ENCODE measurements at places on chromosomes 7 and 10.

DNA sequence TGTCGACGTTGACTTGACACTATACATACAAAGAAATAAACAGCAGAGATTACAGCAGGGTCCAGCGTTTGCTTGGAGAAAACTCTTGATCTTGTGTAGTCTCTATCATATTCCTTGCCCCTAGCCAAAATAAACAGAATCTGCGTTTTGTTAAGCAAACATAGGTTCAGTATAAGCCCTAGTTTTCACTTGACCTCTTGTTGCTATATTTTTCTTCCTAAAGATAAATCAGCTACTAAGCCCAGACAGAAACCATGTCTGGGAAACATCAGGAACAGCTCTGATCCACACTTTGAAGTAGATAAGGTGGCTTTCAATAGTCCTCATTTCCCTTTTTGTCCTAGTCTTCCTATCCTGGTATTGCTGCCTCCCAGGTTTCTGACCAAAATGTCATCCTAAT, 328.2 kb upstream of the MAGI2 start:
- no peak for DNase-seq

GRCh38 chr10:131845505-131846239, 55.1 kb upstream of the PPP2R2D start:
- no peak for DNase-seq

DNA sequence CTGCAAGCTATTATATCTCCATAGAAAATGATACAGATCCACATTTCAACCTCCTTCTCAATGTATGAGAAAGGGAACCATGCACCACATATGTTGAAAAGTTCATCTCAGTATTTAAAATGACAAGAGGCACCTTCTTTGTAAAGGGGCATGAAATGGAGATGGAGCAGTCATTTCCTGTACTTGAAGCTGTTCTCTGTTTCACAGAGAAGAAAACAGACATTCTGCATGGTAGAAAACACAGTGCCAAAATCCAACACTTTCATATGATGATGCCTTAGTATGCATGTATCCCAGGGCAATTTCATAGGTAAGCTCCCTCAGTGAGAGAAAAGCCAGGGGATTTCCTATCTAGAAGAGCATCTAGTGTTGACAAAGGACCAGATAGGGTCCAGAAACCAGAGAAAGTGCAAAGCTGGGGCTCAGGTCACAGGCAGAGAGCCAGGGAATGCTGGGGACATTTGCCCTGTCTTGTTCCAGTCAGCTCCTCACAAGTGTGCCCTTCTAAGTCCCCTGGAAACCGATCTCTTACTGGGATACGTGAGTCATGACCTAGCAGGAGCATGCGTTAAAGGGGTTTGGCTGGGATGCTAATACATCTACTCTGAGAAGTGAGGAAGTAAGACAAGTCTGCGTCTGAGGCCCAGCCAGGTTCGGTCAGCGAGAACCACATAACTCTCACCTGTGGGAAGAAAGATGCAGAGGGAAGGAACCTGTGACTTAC, 118.7 kb downstream of the ICA1 start:
- peak; percentile 14 for DNase-seq

GRCh38 chr7:140518370-140519006, 39.2 kb upstream of the MKRN1 start:
- no peak for DNase-seq

DNA sequence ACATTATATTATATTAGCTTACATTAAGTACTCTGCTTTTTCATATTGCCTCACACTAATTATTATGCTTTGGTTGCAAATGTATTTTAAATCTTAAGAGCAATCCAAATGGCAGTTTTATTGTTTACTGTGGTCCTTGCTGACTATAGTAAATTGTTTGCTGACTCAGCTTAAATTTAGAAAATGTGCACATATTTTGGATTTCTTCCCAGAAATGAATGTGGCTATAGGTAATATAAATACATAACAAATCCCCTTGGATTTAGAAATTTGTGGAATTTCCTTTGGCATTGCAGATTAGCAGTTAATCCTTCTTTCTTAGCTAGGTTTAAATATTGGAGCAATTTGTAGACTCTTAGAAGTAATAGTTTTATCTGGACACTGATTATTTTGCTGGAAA, 565.8 kb downstream of the NRG3 start:
- no peak for DNase-seq

GRCh38 chr7:143882604-143883078, 19.3 kb downstream of the TCAF1 start:
- peak; percentile 40 for DNase-seq

DNA sequence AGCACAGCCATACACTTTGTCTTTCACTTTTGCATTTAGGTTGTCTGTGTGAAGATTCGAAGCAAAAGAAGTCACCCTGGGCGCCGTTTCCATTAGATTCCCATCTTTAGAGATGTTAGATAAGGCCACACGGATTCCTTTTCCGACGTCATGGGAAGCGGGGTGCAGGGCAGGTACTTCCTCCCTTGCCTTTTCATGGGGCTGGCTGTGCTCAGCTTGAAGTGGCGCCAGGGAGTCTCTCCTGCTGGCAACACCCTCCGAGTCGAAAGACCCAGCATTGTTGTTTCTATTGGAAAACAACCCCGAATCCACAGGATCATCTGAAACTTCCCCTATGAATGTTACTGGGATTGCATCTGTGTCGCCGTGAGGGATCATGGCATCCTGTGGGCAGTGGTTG, 246.4 kb upstream of the GRB10 start:
- DNase-seq, result no peak

GRCh38 chr7:103569621-103570305, 123.8 kb upstream of the SLC26A5 start:
- DNase-seq, result no peak

DNA sequence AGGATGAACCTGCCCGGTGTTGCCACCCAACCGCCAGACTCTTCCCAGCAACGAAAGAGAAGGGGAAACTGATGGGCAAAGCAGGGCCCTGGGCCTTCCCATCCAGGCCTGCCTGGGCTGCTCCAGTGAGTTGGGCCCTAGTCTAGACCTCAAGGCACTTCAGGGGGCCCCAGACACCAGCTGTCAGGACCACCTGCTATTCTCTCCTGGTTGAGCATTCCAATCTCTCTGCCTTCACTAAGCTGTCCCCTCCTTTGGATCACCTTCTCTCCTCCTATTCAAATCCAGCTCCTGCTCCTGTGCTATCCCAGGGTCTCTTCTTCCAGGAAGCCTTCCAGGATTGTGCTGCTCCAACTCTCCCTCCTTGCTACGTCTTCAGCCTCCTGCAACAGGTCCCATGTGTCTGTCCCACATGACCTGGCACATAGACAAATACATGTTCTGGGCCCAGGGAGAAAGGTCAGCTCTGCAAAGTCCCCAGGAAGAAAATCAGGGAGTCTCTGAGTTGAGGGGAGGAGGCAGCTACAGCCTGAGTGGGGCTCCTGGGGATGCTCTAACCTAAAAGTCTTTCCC, 3.1 kb downstream of the STX1A start:
- DNase-seq, result no peak

DNA sequence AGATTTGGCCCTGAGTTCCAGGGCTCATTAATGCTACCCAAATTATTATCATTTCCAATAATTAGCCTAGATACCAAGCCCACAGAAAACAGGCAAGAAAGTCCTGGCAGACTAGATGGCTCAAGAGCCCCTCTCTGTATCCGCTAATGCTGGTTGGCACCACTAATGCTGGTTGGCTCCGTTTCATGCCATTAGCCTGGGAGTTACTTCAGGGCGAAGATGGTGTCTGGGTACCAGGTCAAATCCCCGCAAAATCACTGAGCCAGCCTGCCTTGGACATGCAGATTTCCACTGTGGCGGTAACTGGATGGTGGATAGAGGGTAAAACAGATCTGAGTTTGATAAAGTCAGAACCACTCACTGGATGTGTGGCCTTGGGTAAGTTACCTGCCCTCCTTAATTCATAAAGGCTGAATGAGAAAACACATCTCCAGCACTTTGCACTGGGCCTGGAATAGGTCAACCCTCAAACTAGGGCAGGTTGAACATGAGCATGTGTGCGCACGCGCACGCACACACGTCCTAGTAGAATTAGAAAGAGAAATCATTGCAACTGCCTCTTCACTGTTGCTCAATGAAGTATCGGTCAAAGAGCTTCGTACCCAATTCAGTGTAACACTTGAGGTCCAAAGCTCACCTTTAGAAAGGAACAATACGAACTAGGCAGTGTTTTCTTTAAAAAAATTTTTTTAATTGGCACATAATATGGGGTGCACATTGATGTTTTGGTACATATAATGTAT, 91.5 kb downstream of the PRPF18 start:
- no peak for DNase-seq

- no peak for DNase-seq
These were observed 51.3 kb downstream of the USP6NL start for GRCh38 chr10:11560076-11560709.

DNA sequence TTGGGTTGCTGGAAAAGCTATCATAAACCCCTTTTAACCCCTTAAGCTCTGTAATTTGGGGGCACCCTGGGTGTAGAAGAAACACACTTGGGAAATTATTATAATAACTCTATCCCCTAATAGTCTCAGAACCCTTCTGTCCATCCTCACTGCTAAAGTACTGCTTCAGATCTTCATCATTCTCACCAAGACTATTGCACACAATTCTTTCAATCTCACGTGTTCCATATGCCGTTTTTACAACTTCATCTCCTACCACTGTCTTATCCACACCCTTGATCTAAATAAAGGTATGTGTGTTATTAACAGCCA, 15.8 kb downstream of the ANKRD22 start:
- no peak for DNase-seq
